GF-D8 (cell line): ENCODE measurements at places on chromosomes 7 and 10.

GRCh38 chr10:813286-813685, 118.2 kb downstream of the LARP4B start:
- no peak for DNase-seq

DNA sequence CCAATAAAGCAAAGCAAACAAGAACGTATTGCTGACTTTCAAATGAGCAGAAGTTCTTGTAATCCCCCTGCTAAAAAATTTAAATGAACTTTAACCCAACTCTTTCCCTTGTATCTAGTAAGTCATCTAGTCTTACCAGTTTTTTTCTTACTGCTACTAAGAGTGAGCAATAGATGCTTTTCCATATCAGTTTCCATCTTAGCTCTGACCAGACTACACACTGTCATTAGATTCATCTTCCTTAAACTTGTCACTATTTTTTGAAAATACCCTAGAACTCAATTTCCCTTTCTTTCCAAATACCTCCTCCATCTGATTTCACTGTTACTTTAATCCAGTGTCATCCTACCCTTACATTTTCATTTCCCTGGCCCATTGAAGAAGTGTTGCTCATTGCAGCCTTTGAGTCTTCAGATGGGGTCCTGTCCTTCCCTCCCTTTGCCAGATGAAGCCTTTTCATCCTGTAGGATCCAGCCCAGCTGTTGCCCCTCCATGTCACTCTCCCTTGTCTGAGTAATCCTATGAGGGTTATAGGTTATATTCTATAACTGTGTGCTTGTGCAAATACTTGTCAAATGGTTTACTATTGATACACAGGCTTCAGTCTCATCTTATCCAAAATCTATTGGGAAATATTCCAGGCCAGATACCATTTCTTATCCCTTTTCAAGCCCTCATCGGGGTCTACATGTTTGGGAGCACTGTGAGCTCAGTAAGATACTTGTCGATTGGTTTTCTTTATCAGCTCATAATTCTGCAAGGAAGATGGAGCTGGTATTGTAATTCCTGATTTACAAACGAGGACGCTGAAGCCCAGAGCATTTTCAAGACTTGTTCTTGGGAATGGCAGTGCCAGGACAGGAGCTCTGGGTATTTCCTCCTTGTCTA, 51.5 kb upstream of the ITGB1 start:
- DNase-seq = no peak

DNA sequence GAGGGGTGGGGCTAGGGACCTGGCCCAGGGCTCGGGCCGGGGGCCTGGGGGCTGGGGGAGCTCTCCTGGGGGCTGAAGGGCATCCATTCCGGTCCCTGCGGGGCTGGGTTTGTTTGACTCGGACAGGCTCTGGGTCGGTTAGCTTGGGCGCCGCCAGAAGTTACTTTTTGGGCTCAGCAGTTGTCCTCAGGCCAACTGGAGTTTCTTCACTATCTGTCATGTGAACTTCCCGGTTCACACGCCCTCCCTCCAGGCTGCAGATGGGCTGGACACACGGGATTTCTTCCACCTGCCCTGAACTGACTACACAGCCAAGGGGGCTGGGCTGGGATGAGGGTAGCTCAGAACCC, 3.8 kb downstream of the SLC4A2 start:
- no peak for DNase-seq

GRCh38 chr10:103763374-103764202, 91.8 kb downstream of the SH3PXD2A start:
- peak; percentile 71 for DNase-seq

GRCh38 chr7:77326131-77326530, 90.0 kb downstream of the GSAP start:
- DNase-seq = no peak

GRCh38 chr10:5575482-5576153, 50.9 kb downstream of the CALML3 start:
- DNase-seq = no peak

DNA sequence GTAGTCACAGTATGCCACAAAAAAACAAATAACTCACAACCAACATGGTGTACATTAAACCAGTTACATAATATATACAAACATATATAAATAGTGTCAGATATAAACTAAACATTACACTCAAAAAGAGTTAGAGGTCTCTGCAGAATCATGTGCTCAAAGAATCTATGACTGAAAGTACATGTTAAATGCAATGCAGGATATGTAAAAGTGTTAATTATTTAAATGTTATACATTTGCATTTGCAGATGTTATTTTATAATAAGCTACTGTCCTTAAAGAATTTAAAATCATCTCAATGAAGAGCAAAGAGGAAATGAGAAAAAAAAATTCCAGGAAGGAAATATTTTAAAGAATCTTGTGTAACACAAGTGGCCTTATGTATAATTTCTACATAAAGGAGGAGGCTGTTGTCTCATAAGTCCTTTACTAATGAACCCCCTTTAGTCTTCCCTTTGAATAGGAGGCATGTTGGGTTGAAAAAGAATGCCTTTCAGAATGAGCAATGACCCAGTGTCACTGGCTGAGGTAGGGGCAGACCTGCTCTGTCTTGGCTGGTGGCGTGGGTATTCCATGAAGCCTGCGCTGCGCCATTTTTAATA, 148.9 kb downstream of the ITGA8 start:
- DNase-seq = peak; percentile 7

GRCh38 chr7:130943336-130943901, 209.4 kb upstream of the KLF14 start:
- no peak for DNase-seq

DNA sequence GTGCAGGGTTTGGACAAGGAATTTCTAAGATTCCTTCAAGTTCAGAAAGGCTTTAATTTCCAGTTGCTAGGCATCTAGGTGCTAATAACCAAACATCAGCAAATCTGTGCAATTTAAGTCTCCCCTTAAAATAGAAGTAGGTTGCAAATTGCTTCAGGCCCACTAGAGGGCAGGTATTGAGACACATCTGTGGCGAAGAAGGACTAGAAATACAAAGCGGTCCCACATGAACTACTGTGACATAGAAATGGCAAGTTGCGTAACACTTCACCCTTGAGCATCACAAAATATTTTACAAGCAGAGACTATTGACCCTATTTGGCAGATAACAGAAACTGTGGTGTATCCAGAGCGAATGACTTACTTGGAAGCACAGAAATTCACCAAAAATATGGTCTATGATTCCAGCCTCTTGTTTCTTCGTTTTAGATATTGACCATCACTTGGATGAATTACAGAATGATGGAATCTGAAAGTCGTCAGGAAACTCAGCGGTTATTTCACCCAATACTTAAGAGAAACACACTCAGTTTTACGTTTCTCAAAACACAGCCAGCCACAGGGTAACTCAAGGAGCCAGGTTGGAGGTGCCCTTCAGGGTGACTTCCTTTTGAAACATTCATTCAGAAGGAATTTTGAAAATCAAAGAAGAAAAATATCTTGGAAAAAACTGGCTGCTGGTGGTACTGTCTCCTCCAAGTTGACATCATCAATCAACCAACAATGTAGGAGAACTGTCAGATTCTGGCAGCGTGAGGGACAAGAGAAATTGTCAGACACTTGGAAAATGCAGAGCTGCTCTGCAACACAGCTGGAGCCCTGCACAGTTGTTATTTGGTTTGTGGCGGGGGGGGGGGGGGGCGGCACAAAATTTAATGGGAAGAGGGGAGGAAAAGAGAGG, 256.3 kb upstream of the MINDY3 start:
- no peak for DNase-seq

- no peak for DNase-seq
Observed at GRCh38 chr10:121063744-121064143, 212.6 kb downstream of the WDR11 start.

DNA sequence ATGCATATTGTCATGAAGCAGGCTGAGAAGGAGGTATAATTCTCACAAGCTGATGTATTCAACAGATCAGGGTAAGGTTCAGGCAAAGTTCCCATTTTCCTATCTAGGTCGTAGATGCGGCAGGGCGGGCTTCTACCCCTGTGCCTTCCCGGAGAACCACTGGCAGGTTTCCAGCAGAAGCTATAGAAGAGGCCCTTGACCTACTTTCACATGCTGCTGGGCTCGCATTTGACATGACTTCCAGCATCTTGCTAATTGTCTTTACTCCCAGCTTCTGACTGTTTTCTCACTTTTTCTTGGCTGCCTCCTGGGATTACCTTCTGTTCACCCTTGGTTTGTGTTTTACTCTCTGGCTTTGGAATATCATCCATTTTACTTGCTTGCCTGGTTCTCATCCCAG, 32.6 kb upstream of the ORC5 start:
- DNase-seq = no peak

DNA sequence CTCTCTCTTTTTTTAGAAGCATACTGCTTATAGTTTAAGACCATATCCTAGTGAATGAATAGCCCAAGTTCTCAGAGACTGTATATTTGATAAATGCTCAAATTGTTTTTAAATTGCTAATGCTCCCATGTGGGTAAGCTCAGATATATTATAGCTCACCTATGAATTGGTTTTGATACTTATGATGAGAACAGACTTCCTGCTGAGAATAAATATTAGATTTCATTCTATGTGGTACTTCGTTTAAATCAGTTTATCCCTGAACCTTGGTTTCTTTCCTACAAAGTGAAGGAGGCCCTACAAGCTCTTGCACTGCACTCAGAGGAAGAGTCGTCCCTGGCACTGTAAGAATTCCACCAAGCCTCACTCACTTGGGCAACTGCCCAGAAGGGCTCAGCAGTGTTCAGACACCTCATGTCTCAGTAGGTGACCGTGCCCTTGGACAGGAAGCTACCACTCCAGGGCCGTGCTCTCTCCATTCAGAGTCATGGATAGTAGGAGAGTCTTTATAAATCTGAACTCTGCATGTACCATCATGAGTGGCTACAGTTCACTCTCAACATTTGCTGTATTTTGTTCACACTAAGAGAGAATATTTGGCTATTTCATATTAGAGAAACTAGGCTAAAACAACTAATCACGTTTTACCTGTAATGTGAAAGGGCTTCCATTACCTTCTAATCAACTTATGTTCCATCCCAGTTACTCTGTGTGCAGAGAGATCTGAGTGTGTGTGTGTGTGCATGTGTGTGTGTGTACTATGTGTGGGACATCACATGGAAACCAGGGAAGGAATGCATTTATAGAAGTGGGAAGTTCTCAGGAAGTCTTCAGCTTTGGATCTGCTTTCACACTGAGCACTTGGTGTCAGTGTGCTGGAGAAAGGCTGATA, 93.8 kb downstream of the PTPRE start:
- no peak for DNase-seq

DNA sequence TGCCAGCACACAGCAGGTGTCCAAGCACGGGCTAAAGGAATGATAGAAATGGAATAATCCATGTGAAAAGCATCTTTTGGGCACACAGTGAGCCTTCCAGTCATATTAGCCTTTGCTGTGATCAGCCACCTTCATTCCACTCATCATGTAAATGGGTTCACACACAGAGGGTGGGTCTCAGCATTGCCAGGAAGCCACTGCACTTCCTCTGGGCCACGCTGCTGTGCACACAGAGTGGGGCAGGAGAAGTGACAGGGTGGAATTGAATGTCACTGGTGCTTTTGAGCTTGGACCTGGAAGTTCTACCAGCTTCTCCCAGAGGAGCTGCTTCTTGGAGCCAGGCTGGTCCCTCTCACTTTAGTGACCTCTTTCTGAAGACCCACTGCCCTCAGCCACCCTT, 203.5 kb downstream of the USP6NL start:
- DNase-seq = no peak

DNA sequence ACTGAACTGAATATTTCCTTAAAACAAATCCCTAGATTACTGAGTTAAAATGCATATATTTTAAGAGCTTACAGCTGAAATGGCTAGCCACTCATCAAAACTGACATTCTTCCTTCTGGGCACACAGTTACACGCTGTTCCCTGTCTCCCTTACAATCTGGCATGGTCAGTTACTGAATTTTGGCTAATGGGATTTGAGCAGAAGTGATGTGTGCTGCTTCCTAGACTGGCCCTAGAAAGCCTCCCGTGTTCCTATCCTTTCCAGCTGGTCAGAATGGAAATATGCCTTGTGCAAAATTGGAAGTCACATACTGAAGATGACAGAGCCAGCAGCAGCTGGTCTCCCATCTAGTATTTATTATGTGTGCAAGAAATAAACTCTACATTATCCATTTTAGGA, 128.7 kb upstream of the NAMPT start:
- no peak for DNase-seq

- no peak for DNase-seq
Observed at GRCh38 chr7:97555857-97556421, 175.9 kb upstream of the TAC1 start.

DNA sequence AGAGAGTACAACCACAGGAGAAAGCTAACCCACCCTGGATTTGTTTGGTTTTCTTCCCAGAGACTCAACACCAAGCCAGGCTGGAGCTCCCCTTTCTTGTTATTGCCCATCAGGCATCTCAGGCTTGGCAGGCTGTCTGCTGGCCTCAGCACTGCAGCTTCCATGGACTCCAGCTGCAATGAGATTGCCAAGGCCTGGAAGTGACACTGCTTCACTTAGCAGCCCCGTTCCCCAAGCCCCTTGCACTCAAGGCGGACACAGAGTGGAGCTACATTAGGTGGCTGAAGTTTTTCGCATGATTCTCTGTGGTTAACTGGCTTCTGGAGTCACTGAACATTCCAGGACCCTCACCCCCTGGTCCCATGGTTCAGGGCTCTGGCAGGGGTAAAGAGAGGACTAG, 163.1 kb upstream of the GDF10 start:
- DNase-seq = no peak

DNA sequence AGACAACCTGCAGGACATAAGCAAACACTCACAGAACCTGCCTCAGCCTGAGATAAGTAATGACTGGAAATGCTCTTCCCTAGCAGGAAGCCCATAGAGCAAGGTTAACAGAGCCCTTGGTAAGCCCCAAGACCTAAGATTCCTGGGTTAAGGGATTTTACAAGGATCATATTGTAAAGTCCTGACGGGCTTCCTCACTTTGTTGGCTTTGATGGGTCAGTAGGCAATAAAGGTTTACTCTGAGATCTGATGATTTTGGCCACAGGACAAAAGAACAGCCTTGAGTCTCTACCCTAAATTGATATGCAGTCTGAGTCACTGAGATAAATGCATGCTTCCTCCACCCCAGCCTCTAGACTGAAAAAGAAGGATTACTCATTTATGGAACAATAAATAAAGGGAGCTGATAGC, 270.8 kb downstream of the HTR7 start:
- DNase-seq = no peak

DNA sequence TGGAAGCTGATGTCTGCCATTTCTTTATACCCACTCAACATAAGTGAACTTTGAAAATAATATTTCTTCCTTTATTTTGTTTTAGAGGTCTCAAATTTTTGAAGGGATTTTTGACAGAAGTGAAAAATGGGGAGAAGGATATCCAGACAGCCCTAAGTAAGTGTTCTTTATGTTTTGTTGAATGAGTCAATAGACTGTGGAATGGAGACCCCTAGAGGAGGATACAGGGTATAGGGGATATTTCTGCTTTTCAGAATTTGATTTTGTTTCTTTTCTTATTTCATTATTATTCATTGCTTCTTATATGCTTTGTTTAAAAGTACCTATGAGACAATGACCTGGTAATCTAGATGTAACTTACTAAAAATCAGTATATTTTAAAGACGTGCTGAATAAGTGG, 34.4 kb downstream of the PLEKHA8 start:
- DNase-seq = peak; percentile 33

DNA sequence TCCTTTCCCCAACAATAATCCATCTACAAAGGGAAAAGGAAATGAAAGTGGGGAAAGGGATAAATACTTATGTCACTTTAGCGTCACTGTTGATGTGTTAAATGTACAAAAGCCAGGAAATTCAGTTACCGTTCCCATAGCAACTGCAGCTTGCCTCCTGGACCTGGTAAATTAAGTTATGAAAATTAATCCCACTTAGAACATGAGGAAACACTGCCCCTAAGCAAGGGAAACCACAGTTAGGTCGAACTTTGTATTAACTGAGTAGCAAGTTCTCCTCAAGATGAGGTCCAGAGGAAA, 338.2 kb upstream of the AOAH start:
- DNase-seq = no peak

GRCh38 chr7:47485640-47486435, 96.1 kb downstream of the TNS3 start:
- DNase-seq = no peak
